ENCODE measurements at places on chromosomes 7 and 10.

DNA sequence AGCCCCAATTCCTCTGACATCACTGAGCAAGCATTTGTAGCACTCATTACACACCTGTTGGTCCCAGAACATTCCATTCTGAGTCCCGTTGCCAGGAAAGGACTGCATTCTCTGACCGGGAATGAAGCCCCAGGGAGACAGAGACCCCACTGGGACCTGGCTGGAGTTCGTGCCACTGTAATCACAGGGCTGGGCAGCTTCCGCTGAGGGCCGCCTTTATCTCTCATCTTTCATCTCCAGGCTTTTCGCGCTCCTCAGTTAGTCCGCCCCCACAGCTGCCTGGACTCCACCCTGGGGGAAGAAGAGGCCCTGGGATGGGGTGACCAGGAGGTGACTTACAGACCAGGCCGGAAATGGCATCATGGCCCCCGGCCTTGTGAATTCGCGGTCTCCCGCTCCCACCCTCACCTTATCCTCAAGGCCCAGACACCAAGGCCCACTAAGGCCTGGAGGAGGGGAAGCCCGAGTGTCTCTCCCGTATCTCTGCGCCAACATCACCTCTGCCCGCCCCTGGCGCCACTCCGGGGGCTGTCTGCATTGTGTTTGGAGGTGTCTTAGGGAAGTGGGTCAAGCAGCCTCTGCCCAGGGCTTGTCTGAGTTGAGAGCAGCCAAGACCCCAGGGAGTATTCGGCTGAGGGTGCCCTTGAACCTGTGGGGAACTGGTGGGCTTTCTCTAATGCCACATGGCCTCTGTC lies 75.4 kb downstream of the PROSER2 start:
- DNase-seq, result no peak

GRCh38 chr7:81367326-81367931 lies 402.4 kb downstream of the HGF start:
- DNase-seq, result no peak

DNA sequence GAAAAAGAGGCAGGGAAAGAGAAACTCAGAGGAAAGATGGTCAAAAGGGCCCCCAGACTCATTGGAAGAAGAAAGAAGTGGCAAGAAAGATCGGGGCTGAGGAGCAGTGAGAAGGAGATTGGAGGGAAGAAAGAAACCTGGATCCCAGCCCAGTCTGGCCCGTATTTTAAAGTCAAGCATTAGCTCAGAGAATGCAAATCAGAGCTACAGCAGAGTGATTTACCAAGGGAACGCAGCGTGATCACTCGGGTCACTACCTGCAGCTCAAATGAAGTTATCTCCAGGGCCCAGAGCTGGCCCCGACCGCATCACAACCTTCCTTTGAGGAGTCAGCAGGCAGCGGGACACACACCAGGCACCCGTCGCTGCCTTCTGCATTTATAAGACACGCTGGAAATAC lies 72.8 kb downstream of the CARD11 start:
- DNase-seq, result no peak

DNA sequence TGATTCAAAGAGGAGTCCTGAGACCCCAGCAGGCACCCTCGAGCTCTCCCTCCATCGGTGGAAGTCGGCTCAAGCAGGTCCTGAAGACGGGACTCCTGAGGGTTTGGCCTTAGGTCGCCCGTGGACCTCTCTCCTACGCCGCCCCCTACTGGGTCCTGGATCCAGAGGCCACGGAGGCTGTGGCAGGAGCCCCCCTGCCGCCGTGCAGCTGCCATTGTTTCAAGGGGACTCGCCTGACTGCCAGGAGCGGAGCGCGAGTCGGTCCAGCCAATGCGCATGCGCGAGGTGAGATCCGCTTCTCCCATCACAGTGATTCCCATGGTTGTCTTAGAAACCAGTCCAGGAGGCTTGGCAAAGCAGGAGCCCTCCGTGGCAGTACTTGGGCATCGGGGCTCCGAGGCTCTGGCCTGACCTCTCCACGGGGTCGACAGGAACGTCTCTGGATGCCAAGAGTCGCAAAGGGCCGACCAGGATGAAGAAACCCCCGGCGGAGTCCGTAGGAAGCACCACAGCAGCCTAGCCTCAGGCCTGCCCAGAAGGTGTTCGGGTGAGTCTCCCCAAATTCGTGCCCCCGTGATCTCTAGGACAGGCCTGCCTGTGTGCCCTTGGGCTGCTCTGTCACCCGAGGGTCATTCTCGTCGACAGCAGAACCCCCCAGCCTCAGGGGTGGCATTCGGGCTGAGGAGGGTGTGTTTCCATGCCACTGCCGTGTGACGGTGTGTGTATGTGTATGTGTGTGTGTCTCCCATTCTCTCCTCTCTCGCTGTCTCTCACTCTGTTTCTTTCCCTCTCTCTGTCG lies 322.3 kb downstream of the ZNF716 start:
- DNase-seq, result no peak
